Stimulated activated CD8-positive, alpha-beta memory T cell treated with anti-CD3 and anti-CD28 coated beads, Interleukin-4, amount 100 ng/mL, for 24 hours (primary cell): ENCODE measurements at places on chromosomes 2 and 18.

- DNase-seq: no peak
These were observed 1.1 kb upstream of the ONECUT2 start for GRCh38 chr18:57433934-57434535.

DNA sequence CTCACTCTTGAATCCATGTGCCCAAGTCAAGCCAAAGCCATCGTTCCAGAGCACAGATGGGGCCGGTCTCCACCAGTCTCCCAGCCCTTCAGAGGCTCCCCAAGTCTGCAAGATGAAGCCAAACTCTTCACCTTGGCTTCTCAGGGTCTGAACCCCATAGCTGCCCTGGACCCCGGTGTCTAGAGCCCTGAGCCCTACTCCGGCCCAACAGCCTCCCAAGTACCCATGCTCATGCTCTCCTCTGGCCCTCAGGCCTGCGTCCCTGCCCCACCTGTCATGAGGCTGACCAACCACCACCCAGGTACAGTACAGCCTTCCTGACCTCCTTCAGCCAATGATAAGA is 46.0 kb downstream of the ZNF516 start:
- no peak for DNase-seq

GRCh38 chr2:29033172-29033571 is 41.2 kb downstream of the PCARE start:
- DNase-seq: no peak

DNA sequence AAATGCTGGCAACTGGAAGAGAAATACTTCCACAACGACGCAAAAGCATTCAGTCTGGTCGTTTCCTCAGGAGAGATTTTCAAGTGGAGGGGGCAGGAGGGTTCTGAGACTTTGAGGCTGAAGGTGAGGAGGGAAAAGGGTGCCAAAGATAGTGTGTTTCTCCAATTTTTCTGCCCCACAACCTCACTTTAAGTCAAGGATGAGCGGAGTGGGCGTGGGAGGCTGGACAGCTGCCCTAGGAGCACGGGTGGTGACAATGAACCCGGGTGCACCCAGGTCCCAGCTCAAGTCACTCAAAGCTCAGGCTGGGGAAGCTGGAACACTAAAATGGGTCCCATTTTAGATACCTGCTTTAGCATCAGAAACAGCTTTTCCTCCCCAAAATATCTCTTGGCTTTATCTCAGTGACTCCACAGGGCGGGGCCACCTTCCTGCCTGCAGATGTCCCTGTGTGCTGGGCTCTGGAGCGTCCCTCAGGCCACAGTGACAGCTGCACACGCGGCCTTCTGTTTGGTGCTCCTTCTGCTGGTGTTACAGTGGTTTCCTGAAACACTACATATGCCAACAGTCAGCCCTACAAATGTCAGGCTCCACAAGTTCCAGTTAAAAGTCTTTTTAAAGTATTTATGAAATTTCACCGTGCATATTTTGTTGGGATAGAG is 1.4 kb upstream of the MBP start:
- no peak for DNase-seq

DNA sequence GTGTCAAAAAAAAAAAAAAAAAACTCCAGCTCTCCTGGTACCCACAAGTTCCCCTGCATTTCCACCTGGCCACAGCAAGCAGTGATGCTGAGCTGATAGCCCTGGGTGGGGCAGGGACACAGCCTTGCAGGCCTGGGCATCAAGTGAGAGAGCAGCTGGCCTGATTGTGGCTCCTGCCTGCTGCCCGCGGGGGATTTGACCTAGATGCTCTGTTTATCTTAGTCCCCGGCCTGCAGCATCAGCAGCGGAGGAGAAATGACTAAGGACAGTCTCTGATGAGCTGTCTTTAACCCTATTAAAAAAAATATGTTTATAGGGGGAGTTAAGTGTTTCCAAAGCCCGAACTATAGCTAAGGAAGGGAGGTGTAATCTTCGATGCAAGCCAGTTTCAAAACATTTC is 102.6 kb downstream of the MTCL1 start:
- no peak for DNase-seq

- no peak for DNase-seq
These were observed 783 bp downstream of the BUB1 start for GRCh38 chr2:110677080-110677479.

- DNase-seq: no peak
These were observed 638 bp upstream of the IRS1 start for GRCh38 chr2:226799976-226800940.

GRCh38 chr2:219560037-219560892 is 11.1 kb downstream of the OBSL1 start:
- no peak for DNase-seq

GRCh38 chr2:34099377-34099776 is 500.3 kb upstream of the FAM98A start:
- no peak for DNase-seq

DNA sequence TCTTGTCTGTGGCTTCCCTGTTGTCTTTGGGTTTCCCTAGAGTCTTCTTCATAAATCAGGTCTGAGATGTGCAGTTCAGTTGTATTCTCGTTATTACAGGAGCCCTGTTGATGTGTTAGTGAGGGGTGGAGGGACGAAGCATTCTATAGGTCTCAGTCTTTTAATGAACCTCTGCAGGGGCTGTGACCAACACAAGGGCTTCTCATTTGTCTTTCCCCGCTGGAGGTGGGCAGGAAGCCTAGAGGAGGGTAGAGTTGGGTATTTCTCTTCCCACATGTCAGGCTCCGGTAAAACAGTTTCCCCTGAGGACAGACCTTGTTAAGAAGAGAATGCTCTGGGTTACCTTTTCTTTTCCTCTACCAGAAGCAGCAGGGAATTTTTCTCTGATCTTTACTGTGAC is 31.2 kb downstream of the PROC start:
- no peak for DNase-seq
